NCI-H1436 (cell line): ENCODE measurements at places on chromosomes 2 and 18.
A peak's percentile ranks its signal among the peaks of the same experiment; 100 is the strongest.

DNA sequence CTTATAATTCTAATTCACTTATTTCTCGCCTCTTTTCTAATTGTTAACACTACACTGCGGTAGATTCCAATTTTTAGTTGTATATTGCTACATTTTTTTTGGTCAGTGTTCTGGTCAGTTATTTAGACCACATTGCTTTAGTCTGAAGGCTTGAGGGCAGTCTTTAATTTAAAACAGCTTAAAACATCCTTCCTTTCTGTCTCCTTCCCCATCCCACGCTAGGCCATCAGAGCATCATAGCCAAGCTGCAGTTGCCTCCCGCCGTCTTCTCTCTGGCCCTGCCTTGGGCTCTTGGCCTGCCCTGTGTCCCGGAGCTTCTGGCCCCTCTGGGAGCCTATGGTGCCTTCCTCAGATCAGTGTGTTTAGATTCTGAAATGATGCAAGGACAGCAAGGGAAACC, 52.6 kb upstream of the GLI2 start:
- DNase-seq = no peak

DNA sequence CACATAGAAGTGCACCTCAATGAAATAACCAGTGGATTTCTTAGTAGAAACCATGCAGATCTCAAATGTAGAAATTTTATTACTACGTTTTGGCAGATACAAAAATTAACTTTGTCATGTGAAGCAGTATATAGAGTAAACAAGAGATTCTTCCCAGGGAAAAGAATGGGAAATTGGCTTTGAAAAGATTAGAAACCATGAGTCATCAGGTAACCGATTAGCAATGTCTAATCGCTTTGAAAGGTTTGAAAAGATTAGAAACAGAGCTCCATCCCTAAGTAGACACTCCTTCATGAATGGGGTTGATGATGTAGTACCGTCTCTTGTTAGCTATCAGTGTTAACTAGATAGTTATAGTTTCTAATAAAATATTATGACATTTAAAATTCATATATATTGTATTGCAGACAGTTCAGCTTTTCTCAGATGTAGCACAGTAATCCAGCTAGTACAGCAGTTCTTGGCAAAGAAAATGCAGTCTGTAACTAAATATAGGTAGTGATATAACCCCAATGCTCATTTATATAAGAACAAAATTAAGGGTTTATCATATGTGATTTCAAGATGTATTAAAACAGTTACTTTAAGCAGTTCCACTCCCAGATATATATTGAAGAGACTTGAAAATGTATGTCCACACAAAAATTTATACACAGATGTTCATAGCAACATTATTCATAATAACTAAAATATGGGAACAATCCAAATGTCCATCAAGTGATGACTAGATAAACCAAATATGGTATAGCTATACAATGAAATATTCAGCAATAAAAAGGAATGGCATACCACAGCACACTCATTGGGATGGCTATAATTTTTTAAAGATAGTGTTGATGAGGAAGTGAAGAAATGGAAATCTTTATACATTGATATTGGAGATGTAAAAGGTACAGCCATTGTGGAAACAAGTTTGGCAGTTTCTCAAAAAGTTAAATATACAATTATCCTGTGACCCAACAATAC, 113.9 kb downstream of the PTPN4 start:
- no peak for DNase-seq

DNA sequence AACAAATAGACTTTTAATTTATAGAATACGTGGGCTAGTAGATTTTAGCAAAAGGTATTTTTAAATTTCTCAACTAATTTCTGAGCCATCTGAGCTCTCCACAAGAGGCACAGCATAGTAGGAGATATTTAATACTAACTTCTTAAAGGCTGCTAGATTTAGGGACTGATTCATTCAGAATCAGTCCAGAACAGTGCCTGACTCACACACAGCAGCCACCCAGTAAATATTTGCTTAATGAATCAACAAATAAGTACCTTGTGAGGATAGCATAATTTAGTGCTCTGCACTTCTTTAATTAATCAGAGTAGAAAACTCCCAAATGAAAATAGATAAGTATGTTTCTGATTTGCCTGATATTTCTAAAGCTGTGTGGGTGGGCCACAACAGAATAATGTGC, 35.6 kb upstream of the SYT4 start:
- DNase-seq = no peak

DNA sequence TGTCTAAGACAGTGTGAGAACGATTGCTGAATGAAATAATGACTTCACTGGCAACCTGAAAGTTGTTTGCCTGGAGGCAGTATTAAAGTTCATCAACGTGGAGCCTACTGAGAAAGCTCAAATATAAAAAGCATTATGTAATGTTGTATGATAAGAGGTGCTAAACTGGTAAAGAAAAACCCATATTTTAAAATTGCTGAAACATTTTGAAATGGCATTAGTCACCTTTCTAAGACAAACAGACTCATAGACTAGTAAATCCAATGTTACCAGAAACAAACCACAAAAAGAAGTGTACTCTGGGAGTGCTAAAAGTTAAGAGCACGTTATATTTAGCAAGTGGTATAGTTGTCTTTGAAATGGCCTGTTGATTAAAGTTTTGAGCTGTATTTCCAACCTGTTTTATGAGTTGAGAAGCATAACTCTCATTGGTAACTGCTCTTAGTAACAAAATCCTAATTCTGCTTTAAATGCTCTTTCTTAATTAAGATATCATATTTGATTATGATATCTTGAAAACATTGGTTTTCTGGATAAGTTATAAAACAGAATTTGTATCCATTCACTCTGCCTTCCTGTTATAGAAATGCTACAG, 62.7 kb downstream of the CYP1B1 start:
- DNase-seq = no peak

DNA sequence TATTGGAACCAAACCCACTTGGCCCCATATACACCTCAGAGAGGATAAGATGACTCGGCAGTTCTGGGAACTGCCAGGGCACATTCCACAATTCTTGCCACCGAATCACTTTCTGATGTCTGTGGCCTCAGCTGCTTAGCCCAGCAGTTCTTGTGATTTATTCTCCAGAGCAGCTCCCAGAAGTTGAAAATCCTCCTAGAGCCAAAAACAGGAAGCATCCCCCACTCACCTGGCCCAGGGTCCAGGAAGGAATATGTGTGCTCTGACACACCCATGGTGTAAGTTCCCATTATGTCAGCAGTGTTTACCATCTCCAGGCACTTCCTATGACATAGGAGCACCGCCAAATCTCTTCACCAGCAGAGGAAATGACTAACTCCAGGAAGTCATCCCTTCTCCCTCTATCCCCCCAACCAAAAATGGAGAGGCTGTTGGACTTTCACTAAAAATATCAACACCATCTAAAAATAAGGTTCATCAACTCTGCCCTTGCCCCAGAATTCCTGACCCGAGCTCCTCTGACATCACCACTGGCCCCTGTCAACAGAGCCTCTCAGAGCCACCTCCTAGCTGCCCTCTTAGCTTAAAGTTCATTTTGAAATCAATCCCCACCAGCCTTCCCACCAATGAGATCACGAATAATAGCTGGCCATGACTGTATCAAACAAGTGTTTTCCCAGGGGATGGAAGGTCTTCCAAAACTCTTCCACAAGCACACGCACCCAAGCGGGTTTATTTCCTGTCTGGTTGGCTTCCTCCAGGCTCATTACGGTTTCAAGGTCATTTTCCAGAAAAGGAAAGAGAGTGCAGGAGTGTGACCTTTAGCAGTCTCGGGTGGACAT, 223.1 kb upstream of the PARD3B start:
- DNase-seq = no peak

- DNase-seq = no peak
Measured at GRCh38 chr2:198438331-198438730, 633.9 kb downstream of the PLCL1 start.

DNA sequence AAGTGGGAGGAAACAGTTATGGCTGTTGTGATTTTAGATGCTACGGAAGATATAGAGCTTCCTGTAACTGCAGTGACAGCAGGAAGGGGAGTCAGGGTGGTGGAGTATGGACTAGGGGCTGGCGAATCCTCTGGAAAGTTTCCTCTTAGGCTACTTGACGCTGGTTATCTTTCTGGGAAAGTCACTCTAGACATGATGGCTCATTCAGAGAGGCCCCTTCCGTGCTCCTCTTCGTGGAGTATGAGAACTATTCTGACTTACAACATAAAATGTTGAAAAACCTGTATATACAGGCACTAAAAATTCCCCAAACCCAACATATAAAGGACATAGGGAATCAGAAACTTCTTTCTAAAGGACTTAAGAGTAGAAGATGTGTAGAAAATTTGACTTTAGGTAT, 78.8 kb downstream of the C18orf54 start:
- DNase-seq = no peak

- no peak for DNase-seq
Measured at GRCh38 chr18:63971320-63972001, 1.6 kb downstream of the SERPINB8 start.

DNA sequence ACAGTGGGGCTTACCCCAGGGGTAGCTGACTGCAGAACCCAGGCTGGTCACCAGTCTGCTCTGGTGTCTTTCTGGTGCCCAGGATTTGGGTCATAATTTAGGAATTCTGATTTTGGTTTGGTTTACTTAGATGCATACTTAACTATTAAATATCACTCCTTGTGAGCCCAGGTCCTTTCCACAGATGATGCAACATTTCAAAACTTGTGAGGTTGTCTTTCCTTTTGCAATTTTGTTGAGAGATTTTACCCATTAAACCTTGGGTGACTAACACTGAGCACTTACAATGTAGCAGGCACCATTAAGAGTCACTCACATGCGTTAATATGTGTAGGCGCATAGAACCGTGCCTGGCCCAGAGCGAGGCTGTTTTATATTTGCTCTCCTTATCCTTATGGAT, 61.8 kb upstream of the RPL31 start:
- no peak for DNase-seq

- DNase-seq = no peak
Measured at GRCh38 chr2:184026961-184027360, 571.4 kb upstream of the ZNF804A start.

DNA sequence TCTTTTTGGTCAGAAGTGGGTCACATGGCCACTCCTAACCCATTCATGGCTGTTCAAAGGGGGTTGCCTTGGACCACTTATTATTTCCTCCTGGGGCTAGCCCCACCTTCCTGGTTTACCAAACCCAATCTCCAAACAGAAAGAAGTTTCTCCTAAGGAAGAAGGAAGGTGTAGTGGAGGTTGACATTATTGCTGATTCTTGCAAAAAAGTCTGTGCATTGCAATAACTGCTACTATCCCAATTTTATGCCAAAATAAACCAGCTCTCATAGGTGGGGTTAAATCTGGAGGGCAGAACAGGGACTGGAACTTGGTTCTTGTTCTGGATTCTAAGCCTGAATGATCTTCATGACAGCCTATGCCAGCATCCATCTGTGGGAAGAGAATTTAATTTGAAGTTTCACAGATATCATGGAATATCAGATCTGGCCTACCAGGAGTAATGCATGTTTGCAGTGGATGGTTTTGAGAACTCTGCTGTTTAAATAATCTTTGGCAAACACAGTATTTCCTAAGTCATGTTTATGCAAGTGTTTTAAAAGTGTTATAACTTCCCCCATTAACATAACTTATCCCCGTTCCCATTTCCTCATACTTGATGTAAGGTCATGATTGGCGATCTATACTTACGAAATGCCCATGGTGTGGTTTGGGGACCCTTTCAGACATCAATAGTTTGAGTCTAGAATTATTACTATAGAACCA, 11.9 kb downstream of the ANXA4 start:
- no peak for DNase-seq

DNA sequence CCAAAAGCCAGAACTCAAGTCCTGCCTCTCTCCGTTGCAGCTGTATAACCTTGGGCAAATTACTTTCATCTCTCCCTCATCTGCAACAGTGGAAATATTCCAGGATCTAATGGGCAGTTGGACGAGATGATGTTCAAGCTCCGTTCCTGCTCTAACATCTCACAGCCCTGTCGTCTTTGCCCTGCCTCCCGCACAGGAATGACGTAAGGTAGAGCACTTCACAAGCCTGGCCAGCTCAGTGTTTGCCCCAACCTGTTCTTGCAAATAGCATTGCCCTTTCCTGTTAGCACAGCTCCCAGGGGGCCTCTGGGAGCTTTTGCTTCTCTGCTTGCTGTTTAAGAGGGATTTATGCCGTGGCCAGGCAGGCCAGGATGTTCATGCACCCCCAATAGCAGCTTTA, 107.9 kb downstream of the KLHL29 start:
- DNase-seq = peak; percentile 82

DNA sequence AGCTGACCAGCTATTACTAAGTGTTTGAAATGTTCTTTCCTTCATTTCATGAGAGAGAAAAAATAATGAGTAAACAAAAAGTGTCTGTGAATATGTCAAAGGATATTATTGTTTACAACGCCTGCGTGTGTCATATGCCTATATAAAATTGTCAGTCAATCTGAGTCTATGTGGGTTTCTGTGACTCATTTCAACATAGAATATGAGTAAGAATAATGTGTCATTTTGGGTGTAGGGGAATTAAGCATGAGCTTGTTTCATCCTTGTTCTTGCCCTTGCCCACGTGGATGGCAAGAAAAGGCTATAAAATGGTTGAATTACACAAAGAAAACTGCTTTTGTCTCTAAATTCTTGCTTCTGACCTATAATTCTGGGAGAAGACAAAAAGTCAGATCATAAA, 466.0 kb downstream of the PTH2R start:
- no peak for DNase-seq

DNA sequence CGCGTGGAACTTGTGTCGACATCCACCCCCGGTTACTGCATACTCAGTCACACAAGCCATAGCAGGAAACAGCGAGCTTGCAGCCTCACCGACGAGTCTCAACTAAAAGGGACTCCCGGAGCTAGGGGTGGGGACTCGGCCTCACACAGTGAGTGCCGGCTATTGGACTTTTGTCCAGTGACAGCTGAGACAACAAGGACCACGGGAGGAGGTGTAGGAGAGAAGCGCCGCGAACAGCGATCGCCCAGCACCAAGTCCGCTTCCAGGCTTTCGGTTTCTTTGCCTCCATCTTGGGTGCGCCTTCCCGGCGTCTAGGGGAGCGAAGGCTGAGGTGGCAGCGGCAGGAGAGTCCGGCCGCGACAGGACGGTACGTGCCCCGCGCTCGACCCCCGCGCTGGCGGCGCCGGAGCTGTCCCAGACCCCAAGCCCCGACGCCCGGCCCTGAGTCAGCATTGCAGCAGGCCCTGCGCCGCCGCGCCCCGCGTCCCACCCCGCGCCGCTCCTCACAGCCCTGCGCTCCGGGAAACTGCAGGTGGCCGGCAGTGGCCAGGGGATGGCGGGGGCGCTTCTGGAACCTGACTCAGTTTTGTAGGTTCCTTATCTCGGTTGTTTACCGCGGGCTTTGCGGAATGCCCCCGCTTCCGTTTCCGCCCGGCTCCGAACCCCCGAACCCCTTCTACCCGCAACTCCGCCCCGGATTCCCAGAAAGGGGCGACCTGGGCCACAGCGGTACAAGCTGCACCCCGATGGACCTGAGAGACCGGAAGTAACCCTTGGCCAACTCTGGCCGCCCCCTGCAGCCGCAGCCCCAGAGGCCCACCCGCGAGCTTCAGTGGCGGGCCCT, at the start of gene CFLAR:
Gene CFLAR, plus strand, starts transcription at position 50 of the 844 bp plus-strand sequence. CDS start 13,702 bp downstream, outside the sequence.
- peak; percentile 27 for DNase-seq

GRCh38 chr2:176574484-176575236, 305.4 kb downstream of the MTX2 start:
- no peak for DNase-seq

- DNase-seq = no peak
Measured at GRCh38 chr18:44795241-44795640, 114.6 kb downstream of the SETBP1 start.
